ENCODE measurements at places on chromosomes 13 and 19. TPM values are rescaled to one million over a fixed set of nuclear protein-coding genes. Genes with fewer than 3 reads are reported as not detected.

- no peak for DNase-seq
These were observed 10.9 kb downstream of the PRAM1 start for GRCh38 chr19:8491574-8491973.

GRCh38 chr13:25674371-25674770 lies 302.6 kb downstream of the ATP8A2 start:
- peak; percentile 60 for DNase-seq

DNA sequence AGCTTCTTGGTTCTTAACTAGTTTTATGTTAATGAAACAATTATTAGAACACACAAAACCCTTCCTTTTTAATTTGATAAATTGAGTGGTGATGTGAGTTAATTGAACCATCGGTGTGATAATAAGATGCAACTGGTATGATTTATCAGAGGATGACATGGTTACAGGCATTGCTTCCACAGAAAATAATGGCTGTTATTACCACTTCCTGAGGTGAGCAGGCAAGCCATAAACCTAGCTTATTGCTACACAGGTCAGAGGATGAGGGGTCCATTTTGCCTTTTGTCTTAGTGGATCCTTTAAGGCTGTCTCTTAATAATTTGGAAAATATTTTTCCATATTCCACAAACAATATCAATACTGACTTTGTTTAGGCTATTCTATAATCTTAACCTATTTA lies 226.6 kb upstream of the EDNRB start:
- no peak for DNase-seq

- DNase-seq = no peak
These were observed 3.0 kb downstream of the PRKCG start for GRCh38 chr19:53885036-53885435.

- no peak for DNase-seq
These were observed 8.0 kb upstream of the GPC6 start for GRCh38 chr13:93218583-93218982.

DNA sequence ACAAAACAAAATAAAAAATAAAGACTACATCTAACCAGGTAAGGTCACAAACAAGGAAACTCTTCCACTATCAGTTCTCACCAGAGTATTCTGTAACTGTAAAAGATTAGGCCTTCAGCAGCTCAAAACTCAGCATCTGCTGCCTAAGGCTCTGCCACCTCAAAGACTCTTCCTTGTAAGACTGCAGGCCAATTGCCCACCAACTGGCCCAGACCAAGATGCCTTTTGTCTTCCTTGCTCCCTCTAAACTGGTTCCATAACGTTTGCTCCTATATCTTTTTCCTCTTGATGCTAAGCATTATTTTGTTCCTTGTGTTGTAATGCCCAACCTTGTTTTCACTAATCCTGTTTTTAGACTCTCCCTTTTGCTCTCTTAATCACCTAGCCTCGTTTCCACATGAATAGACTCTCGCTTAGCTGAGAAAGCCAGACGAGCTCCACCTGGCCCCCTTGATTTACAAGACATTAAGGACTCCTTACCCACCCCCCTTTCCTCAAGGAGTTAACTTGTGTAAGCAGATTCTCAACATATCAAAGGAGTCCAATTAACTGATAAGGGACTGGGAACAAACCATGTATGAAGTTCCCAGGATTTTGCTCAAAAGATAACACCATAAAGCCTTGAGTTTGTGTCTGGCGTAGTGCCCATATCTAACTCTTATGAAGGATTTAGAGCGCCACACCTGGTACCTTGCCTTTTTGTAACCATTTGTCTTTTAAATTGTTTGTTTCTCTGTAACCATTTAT lies 1.5 kb downstream of the ZNF814 start:
- peak; percentile 54 for DNase-seq

DNA sequence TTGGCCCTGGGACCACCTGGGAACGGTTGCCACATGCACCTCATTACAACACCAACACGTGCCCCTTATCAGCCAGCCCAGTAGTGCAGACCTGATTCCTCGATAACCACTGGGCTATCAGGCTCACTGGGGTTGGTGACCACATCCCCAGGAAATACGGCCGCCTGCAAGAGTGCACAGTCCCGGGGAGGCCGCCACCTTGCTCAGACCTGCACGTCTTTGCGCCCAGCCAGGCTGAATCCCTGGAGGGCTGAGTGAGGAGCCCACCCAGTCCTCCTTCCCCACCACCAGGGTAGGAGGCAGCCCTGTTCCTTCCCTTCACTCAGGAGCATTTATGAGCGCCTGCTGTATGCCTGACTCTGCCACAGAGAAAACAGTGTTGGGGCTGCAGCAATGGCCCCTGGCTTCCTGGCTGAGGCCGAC lies 67.8 kb downstream of the CEBPG start:
- DNase-seq = no peak

- DNase-seq = peak; percentile 47
These were observed 5.1 kb upstream of the DCUN1D2 start for GRCh38 chr13:113495494-113496210.

- no peak for DNase-seq
These were observed 65.8 kb downstream of the ZNF257 start for GRCh38 chr19:22118132-22118531.

GRCh38 chr19:32594021-32594420 lies 13.0 kb downstream of the PDCD5 start:
- DNase-seq = no peak

DNA sequence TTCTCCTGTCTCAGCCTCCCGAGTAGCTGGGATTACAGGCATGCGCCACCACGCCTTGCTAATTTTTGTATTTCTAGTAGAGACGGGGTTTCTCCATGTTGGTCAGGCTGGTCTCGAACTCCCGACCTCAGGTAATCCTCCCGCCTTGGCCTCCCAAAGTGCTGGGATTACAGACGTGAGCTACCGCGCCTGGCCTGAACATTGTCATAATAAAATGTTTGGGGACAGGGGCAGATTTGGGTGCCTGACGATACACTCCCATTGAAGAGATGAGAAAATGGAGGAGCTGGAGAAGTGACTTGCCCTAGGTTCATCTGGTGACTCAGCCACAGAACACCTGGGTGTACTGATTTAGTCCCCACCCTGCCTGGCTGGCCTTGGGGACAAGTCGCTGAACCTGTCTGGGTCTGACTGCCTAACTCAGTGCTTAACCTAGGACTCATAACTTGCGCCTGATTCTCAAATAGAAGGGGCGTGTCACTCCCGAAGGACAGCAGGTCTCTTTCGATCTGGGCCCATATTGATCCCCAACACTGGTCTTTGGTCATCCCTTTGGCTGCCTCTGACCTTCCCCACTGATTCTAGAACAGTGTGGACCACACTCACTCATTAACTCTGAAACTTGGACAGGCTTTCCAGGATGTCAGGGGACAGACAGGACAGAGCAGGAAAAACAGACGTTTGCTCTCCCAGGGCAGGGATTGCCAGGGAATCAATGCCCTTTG lies 7.6 kb upstream of the BICRA start:
- no peak for DNase-seq

GRCh38 chr19:13129384-13129783 lies 11.3 kb downstream of the NACC1 start:
- no peak for DNase-seq

DNA sequence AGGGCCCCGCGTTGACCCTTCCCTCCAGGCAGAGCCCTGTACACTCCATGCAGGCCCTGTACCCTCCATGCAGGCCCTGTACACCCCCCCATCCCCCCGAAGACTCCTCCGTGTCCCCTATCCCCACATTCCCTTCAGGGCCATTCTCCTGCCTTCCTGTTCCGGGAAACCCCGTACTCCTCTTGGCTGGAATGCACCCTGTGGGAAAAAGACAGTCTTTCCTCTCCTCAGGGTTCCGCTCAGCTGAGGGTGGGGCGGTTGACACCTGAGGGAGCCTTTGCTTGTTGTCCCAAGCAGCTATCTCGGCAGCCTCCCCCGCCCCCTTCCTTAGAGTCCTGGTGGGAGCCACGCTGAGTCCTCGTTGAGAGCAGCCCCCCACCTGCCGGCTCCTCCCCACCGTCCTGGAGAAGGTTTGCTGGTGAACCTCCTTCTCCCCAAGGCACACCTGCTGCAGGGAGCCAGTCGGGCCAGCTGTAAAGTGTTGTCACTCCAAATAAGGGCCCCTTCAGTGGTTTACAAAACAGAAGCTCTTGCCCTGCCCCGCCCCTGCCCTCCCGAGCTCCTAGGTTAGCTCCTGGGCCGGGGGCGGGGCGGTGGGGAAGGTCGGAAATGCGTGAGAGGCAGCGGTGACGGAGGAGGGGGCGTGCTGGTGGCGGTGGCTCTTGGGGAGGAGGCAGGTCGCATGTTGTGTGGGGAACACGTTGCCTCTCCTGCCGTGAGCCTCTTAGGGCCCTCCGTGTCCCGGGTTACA lies 1.5 kb downstream of the GNA11 start:
- DNase-seq = no peak

DNA sequence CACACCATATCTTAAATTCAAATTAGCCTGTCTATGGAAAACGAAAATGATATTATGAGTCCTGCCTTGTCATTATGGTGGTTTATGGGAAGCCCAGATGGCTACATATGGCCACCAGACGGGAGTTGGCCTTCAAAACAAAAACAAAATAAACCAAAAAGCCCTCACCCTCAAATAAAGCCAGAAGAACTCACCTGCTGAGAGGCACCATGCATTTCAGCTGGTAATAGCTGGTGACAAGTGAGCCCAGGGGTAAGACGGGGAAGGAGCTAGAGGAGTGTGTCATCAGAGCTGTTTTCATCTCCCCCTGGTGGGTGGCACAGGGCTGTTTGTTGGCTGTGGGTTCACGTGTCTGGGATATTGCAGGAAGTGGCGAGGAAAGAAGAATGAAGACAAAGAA lies 152.9 kb downstream of the EFNB2 start:
- DNase-seq = no peak

DNA sequence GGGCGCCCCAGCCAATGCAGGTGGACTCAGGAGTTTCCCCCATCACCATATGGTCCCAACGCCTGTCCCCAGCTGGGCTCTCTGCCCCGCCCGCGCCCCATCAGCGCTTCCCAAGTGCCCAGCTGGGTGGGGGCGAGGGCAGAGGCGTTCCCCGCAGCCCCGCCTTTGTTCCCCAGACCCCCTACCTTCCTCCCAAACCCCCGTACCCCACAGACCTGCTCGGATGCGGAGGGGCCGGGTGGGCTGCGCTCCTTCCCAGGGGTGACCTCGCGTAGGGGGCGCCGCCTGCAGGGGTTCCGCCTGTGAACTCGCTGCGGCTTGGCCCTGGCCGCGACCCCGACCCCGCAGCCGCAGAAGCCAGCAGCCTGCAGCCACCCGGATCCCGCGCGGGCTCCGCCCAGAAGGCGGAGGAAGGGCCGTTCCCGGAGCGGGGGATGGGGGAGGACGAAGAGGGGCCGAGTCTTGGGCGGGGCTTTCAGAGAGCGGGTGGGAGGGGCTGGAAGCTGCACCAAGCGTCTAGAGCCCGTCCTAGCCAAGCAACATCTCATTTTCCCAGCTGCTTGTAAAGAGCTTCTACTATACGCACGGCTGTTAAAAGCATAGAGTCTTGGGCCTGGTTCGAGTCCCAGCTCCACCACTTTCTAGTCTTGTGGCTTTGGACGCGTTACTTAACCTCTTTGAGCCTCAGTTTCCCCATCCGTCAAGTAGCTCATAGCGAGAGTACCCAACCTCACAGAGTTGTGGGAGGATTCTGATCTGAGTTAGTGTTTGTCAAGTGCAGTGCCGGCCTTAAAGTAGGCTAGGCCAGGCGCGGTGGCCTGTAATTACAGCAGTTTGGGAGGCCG lies at the start of gene RAB3D:
TSS of gene RAB3D (minus strand) at position 404 of the 845 bp plus-strand sequence. CDS start 2,258 bp downstream, outside the sequence.
- DNase-seq = peak; percentile 95

DNA sequence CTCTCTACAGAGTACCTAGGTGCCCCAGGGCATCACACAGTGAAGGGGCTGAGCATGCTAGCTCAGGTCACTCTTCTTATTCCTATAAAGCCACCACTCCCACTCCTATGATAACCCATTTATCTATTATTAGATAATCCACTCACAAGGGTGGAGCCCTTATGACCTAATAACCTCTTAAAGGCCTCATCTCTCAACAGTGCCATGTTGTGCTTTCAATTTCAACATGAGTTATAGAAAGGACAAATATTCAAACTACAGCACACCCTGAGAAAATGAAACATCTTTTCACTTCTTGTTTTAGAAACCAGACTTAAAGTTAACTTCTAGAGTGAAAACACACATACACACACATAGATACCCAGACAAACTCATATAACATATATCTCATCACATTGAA lies 1494.9 kb upstream of the MIR17HG start:
- DNase-seq = no peak

GRCh38 chr19:16320987-16321386 lies 3.6 kb upstream of the KLF2 start:
- no peak for DNase-seq

DNA sequence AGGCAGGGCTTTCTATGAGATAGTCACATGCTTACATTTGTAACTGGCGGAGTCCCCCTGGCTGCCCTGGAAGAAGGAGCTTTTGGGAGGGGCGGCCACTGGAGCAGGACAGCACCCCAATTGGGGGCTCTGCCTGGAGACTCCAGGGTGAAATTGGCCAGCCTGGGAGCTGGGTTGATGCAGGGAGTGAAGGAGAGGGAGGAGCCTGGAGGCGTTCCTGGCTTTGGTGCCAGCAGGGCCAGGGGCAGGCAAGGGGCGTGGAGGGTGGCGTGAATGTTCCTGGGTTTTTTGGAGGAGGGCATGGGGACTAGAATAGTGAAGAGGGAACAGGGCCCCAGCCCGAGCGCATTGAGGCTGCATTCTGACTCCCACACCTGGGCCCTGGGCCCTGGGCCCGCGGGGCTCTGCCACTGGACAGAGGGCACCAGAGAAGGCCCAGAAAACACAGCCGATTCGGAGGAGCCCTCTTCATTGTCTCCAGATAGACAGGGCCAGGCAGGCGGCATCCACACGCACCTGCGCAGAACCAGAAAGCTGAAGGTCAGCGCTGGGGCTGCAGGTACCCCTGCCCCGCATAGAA lies 29.5 kb downstream of the COMP start:
- no peak for DNase-seq

GRCh38 chr19:32296694-32297093 lies 48.7 kb upstream of the ZNF507 start:
- no peak for DNase-seq

DNA sequence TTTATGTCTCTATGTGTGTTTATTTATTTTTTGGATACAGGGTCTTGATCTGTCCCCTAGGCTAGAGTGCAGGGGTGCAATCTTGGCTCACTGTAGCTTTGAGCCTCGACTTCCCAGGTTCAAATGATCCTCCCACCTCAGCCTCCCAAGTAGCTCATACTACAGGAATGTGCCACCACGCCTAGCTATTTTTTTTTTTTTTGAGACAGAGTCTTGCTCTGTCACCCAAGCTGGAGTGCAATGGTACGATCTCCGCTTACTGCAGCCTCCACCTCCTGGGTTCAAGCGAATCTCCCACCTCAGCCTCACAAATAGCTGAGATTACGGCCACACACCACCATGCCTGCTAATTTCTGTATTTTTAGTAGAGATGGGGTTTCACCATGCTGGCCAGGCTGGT lies 5.0 kb upstream of the ANGPTL4 start:
- no peak for DNase-seq

LRRC25 gene
- 8.5 TPM for total RNA-seq

ZNF836 gene
- total RNA-seq = 20.6 TPM

LIM2 gene
- not detected for total RNA-seq

ZNF256 gene
- 4.9 TPM for total RNA-seq

NUP58 gene
- 77.6 TPM for total RNA-seq

ARL11 gene
- total RNA-seq = 1.1 TPM

CEACAM3 gene
- total RNA-seq = 4.3 TPM

CLIP3 gene
- 17.6 TPM for total RNA-seq

ZNF845 gene
- 8.8 TPM for total RNA-seq

S1PR2 gene
- total RNA-seq = 15.2 TPM

Measured in lung (tissue), 17 donors.